ENCODE measurements at places on chromosomes 12 and 14. TPM values are rescaled to one million over a fixed set of nuclear protein-coding genes. Genes with fewer than 3 reads are reported as not detected.

The NID2 gene
- total RNA-seq, result 382 TPM

The MGP gene
- 281 TPM for total RNA-seq

The ESR2 gene
- total RNA-seq, result not detected

The KLRG1 gene
- total RNA-seq, result 0.53 TPM

The P2RX7 gene
- total RNA-seq, result 2.2 TPM

The RBM25 gene
- 34.3 TPM for total RNA-seq

The DBX2 gene
- total RNA-seq, result not detected

The RAP1B gene
- total RNA-seq, result 295 TPM

The TPPP2 gene
- total RNA-seq, result not detected

The FSCB gene
- total RNA-seq, result not detected

The SMCO3 gene
- 0.37 TPM for total RNA-seq

The GALNT8 gene
- total RNA-seq, result not detected

The VPS37B gene
- total RNA-seq, result 17.1 TPM

The GLT8D2 gene
- 82.5 TPM for total RNA-seq

The SLC39A5 gene
- not detected for total RNA-seq

The HOXC4 gene
- total RNA-seq, result not detected

The IGF1 gene
- not detected for total RNA-seq

The TAS2R7 gene
- total RNA-seq, result not detected

The IL26 gene
- not detected for total RNA-seq

The PRH2 gene
- not detected for total RNA-seq

The MUCL1 gene
- not detected for total RNA-seq

The CLEC6A gene
- not detected for total RNA-seq

The TAS2R42 gene
- not detected for total RNA-seq

The BLOC1S1 gene
- 177 TPM for total RNA-seq

The INSM2 gene
- total RNA-seq, result not detected

The FOXJ2 gene
- total RNA-seq, result 4.4 TPM

The TTC9 gene
- 5.3 TPM for total RNA-seq

The FAR2 gene
- 11.0 TPM for total RNA-seq

The KRT6C gene
- not detected for total RNA-seq

The ATP6V1D gene
- total RNA-seq, result 151 TPM

The GPR33 gene
- total RNA-seq, result not detected

The CKB gene
- total RNA-seq, result 14.2 TPM

The TUBA1B gene
- 2,204 TPM for total RNA-seq

The CCDC198 gene
- 0.53 TPM for total RNA-seq

The RCOR1 gene
- total RNA-seq, result 8.9 TPM

The SPIC gene
- total RNA-seq, result not detected

The KRT75 gene
- not detected for total RNA-seq

The RNF31 gene
- 31.8 TPM for total RNA-seq

Data from aortic smooth muscle cell (primary cell).